ENCODE measurements at places on chromosomes 6 and 20.

DNA sequence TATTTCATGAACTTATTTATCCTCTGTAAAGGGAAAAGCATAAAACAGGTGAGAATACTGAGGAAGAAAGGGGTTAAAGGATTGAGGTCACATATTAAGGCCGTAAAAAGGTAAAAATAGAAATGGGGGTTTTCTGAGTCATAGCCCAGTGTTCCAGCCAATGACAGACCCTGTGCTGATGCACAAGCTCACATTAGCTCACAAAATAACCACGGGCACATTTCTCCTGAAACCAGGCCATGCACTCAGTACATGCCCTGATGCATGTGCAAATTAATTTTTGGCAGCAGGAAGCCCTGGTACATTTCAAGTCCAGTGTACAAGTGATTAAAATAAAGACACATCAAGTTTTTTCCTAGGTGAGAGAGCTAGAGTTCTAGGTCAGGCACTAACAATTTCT, 194.4 kb downstream of the TMEM200A start:
- DNase-seq: peak; percentile 16

DNA sequence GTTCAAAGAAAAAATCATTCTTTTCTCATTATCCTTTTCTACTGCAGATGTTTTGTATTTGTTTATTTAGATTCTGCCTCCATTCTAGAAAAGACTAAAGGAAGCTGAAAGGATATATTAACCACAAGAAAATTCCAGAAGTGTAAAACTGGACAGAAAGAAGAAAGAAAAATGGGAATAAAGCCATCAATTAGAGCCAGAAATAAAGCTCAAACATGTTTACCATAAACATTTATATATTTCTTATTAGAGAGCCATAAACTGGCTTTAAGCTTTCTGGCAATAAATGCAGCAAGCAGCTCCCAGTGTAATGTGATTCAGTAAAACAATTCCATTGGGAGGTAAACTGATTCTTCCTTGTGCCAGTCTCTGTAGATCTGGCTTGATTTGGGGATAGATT, 244.1 kb downstream of the PTPRK start:
- DNase-seq: no peak

DNA sequence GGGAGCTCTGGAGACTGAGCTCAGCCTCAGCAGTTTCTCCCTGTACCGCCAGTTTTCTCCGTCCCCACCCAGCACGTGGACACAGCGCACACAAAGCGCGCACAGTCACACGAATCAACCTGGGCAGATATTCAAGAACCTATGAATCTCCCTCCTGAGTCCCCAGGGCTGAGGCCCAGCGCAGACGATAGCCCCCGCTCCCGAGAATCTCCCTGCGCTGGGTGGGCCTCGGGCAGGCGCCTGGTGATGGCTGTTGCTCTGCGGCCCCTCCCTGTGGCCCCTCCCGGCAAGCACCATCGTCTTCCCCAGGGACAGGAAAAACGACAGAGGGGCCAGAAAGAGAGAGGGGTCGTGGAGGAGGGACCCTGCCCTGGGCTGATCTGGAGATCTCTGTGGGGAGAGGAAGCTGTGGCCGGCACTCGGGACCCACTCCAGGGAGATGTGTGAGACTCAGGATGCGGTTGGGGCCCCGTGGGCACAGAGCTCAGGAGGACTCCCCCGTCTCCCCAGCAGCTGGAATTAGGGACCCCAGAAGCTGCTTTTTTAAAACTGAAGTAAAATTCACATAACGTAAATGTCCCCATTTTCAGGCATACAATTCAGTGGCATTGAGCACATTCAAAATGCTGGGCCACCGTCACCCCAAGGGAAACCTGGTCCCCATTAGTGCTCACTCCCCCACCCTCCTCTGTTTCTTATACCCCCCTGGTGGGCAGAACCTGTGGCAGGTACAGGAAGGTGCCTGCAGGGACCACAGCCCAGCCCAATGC, 330.8 kb downstream of the TAF4 start:
- DNase-seq: no peak

- DNase-seq: no peak
These were observed 64.9 kb downstream of the SLC22A23 start for GRCh38 chr6:3391902-3392458.

GRCh38 chr6:97176468-97176867, 106.5 kb downstream of the MMS22L start:
- DNase-seq: no peak

DNA sequence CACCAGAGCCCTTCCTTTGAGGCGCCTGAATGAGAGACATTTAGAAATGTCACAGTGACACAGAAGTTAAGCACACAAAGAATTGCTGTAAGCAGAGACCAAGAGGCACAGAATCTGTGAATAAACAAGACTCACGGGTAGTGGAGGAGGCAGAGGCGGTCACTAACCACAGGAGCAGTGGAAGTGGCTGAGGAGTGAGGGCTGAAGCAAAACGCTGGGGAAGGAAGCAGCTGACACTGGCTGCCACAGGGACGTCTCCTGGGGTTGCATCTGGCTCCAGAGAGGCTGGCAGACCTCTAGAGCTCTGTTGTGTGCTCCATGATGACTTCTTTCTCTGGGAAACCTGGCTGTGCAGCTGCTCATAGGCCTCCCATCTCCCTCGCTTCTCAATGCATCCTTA, 65.0 kb upstream of the SLC2A12 start:
- DNase-seq: peak; percentile 49

- no peak for DNase-seq
These were observed 48.8 kb upstream of the EPB41L1 start for GRCh38 chr20:36105711-36106226.

GRCh38 chr20:3755269-3755668, 12.3 kb downstream of the ADISSP start:
- no peak for DNase-seq

GRCh38 chr6:1424306-1424927, 35.0 kb downstream of the FOXF2 start:
- DNase-seq: peak; percentile 55

DNA sequence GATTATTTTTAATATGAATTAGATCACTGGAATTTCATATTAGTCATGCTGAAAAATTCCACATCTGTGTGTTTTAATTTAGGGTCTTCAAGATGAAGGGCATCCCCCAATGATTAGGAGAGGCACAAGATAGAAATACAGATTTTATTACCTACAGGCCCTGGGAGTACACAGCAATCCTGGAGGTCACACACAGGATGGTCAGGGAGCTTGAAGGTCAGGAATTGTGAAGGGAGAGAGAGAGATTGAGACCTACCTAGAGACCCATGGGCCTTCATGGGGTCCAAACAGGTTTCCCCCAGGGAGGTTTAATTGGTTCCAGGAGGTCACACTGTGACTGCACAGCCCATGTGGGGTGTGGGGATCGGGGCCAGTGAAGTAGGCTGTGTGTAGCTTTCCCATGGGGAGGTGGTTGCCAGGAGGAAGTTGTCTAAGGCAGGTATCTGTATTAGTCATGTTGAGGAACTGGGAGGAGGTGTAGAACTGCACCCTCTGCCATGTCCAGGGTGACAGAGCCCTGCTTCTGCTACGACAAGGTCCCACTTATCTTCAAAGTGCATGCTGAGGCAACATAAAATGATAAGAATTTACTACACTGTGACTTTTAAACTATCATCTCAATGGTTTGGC, 18.3 kb downstream of the SNX9 start:
- DNase-seq: no peak

- no peak for DNase-seq
These were observed 84.0 kb downstream of the LAMA2 start for GRCh38 chr6:128966934-128967333.

GRCh38 chr6:797479-798077, 104.6 kb upstream of the EXOC2 start:
- peak; percentile 43 for DNase-seq

- no peak for DNase-seq
These were observed 46.6 kb downstream of the CLIC5 start for GRCh38 chr6:45969026-45969425.

DNA sequence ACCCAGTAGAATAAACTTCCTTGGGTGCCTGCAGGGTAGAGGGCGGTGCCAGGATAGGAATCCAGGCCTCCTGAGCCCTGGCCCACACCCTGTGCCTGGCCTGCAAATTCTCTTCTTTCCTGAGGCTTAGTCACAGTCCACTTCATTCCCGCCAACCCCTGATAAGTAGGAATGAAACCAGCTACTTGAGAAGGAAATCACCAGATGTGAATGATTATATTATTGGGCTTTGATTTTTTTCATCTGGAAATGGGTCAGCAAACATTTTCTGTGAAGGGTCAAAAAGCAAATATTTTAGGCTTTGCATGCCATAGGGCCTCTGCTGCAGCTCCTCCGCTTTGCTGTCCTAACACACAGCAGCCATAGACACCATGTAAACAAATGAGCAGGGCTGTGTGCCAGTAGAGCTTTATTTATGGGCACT, 50.2 kb downstream of the STK35 start:
- peak; percentile 53 for DNase-seq

- DNase-seq: peak; percentile 53
These were observed 53.2 kb upstream of the ARG1 start for GRCh38 chr6:131519670-131520436.

- DNase-seq: no peak
These were observed 33.2 kb upstream of the FAM83C start for GRCh38 chr20:35325401-35325800.

DNA sequence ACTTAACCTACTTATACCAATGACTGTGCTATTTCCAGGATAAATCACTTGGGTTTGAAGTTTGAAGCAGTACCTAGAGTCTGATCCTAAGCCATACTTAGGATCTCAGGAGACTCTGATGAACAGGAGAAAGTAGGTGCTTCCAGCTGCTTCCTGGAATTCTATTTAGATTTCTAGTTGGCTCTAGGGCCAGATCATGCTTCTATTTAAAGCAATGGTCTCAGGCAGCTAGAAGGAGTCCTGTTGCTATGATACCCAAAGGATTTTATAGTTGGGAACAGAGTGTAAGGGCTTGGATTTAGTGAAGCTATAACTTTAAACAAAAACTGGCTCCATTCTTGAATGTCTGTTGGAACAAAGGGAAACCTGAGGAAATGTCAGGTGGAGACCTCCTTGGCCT, 52.4 kb upstream of the TINAG start:
- DNase-seq: peak; percentile 19

DNA sequence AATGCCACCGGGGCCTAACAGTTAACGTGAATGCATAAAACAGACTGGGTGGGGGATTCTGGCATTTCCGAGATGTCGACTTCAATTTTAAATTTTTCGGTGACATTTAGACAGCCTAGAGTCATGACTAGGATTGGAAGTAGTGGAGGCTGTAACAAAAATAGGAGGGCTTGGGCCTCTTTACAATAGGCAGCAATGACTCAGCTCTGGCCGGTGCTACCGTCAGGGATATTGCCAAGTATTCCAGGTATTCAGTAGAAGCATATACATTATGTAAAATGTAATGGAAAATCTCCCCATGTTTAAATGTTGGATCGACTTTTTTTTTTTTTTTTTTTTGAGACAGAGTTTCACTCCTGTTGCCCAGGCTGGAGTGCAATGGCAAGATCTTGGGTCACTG, 136.2 kb upstream of the STMND1 start:
- peak; percentile 37 for DNase-seq

- no peak for DNase-seq
These were observed 8.0 kb downstream of the PRDM13 start for GRCh38 chr6:99614430-99615186.

GRCh38 chr6:68729377-68729903, 94.4 kb downstream of the ADGRB3 start:
- DNase-seq: no peak

DNA sequence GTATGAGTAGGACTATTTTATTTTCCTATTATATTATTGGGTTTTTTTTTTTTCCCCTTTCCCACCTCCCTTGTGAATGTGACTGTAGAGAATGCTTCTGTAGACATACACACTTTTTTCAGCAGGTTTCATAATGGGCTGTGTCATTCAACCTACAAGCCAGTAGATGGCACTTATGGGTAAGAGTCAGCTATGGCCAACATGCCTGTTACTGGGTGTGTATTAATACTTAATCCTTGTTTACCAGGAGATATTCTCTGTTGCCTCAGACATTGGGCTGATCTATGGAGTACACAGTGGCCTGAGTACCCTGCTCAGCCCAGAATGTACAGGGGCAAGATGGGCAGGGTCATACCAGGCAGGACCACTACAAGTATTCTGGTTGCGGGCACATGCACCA, 382.5 kb downstream of the EPHA7 start:
- peak; percentile 4 for DNase-seq

GRCh38 chr6:52423971-52424381, 3.8 kb downstream of the EFHC1 start:
- peak; percentile 92 for DNase-seq

- DNase-seq: no peak
These were observed 67.3 kb downstream of the STK35 start for GRCh38 chr20:2168946-2169345.

DNA sequence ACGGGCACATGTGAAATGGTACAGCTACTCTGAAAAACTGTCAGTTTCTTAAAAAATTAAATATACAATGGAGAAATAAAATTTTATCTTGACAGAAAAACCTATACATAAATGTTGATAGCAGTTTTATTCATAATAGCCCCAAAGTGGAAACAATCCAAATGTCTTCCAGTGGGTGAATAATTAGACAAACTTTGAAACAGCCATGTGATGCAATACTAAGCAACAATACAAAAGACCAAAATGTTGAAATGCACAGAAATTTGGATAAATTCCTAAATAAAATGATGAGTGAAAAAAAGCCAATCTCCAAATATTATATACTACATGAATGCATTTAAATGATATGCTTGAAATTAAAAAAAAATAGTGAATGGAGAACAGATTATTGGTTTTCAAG, 523.1 kb downstream of the HTR1B start:
- DNase-seq: peak; percentile 8

- DNase-seq: no peak
These were observed 70.5 kb downstream of the CNKSR3 start for GRCh38 chr6:154440022-154440421.

DNA sequence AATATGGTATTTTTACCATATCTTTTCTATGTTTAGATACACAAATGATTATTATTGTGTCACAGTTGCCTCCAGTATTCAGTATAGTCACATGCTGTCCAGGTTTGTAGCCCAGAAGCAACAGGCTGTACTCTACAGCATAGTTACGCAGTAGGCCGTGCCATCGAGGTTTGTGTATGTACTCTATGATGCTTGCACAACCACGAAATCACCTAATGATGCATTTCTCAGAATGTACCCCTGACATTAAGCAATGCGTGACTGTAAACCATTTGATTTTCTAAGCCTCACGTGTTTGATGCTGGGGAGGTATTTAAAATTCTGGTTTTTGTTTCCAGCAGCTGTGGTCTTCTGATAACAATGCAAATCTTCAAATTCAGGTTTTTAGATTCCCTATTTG, 207.6 kb downstream of the UST start:
- no peak for DNase-seq

- no peak for DNase-seq
These were observed 1.0 kb downstream of the GINM1 start for GRCh38 chr6:149567194-149567586.

DNA sequence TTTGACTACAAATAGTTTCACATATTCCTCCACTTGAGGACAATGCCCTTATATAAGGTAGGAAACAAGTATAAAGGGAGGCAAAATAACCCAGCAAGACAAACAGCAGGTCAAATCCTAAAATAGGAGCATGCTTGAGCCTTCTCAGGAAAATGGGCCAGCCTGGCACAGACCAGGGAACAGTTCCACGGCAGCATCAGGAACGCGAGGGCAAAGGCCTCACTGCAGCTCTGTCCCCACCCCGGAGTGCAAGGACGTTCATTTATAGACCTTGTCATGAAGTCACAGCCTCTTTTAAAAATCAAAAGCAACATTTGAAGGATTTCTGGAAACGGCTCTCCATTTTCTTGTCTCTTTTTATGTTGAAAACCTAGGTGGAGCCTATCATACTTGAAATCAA, 17.1 kb downstream of the PDE10A start:
- DNase-seq: no peak

GRCh38 chr6:11428371-11428770, 109.2 kb upstream of the TMEM170B start:
- no peak for DNase-seq

GRCh38 chr20:32537657-32538525, 47.2 kb downstream of the NOL4L start:
- DNase-seq: no peak

Data from fibroblast of skin of back (primary cell).